Frontal cortex (tissue), 4 donors: ENCODE measurements at places on chromosomes 1 and 21. TPM values are rescaled to one million over a fixed set of nuclear protein-coding genes. Genes with fewer than 3 reads are reported as not detected.

Gene MCOLN2
- total RNA-seq: not detected

Gene CEP104
- total RNA-seq: 21.6 TPM

Gene SYPL2
- not detected for total RNA-seq

Gene DCST1
- not detected for total RNA-seq

DNA sequence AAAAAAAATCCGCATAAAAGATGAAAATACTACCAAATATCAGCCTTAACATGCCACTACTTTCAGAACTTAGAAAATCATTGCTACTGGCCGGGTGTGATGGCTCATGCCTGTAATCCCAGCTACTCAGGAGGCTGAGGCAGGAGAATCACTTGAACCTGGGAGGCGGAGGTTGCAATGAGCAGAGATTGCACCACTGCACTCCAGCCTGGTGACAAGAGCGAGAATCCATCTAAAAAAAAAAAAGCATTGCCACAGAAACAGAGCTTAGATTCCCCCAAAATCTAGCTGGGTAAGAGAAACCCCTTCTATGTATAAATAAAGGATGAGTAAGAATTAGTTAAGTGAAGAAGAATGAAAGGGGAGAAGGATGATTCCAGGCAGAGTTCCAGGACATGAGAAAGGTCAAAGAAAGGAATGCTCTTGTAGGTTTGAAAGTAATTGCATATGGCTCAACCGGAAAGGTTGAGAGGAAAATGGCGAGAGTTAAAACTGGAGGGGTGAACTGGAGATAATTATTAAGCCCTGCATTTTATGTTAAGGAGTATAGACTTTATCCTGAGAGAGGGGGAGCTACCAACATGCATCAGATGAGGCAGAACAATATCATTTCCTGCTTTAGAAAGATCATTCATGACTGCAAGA lies 19.7 kb upstream of the NRDC start:
- DNase-seq: no peak

DNA sequence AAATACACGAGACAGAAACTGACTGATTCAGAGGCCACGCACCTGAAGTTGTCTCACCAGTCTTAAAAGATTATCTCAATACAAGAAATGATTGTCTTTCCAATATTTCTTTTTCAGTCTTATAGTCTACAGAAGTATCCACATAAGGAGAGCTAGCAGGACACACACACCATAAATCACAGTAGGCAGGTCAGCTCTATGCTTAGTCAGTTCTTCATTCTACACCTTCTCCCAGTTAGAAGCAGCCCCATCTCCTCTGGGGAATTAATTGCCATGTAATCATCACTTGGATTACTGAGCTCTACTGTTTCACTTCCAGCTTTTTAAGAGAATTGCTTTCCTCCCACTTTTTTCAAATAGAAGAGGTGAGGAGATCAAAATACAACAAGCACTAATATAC lies 59.6 kb downstream of the SMYD3 start:
- no peak for DNase-seq

GRCh38 chr21:30623362-30623761 lies 2.9 kb downstream of the KRTAP20-4 start:
- no peak for DNase-seq

- no peak for DNase-seq
Measured at GRCh38 chr1:93033785-93034184, 45.3 kb upstream of the MTF2 start.

- DNase-seq: peak; percentile 82
Measured at GRCh38 chr1:22710701-22711049, at the start of gene EPHB2. Gene EPHB2, plus strand, starts transcription at chr1:22710839. Its CDS starts 144 bp downstream, at chr1:22710983.

- DNase-seq: no peak
Measured at GRCh38 chr1:6112690-6113005, 67.0 kb downstream of the KCNAB2 start.

- peak; percentile 32 for DNase-seq
Measured at GRCh38 chr1:200306944-200307754, 102.7 kb downstream of the ZNF281 start.

- DNase-seq: no peak
Measured at GRCh38 chr1:55447488-55447887, 232.3 kb upstream of the USP24 start.

GRCh38 chr1:208065862-208066261 lies 154.9 kb upstream of the CD34 start:
- DNase-seq: no peak
